ENCODE measurements at places on chromosomes 2 and 18.

DNA sequence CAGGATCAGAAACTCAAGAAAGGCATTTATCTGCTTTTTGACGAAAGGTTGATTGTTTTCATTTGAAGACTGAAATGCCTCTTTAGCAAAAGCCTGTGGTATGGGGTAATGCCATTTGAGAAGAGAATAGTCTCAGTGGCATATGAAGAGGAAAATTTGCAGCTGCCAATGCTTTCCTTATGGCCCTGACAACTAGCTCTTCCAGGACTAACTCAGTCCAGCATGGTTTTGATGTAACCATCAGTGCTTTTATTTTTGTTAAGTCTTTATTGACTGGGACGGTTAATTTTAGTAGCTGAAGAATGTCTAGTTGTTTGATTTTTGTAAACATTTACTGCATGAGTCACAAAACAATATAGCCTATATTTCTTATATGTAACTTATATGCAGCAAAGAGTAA lies 158.4 kb downstream of the LNPK start:
- no peak for DNase-seq

GRCh38 chr2:104412384-104412783 lies 441.5 kb upstream of the POU3F3 start:
- peak; percentile 55 for DNase-seq

DNA sequence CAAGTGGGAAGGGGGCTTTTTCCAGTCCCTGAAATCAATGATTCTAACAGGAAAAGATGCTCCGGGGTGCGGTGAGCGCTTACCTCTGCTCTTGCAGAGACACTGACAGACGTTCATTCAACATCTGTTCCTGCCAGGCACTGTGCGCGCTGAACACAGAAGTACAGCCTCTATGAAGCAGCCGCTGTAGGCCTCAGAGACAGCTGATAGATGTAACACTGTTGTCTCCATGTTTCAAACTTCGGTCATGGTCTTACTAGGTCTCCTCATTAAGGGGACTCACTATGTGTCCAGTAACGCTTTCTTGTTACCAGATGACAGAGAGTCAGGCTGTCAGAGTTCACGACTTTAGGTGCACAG lies 649 bp upstream of the CLIP4 start:
- no peak for DNase-seq

DNA sequence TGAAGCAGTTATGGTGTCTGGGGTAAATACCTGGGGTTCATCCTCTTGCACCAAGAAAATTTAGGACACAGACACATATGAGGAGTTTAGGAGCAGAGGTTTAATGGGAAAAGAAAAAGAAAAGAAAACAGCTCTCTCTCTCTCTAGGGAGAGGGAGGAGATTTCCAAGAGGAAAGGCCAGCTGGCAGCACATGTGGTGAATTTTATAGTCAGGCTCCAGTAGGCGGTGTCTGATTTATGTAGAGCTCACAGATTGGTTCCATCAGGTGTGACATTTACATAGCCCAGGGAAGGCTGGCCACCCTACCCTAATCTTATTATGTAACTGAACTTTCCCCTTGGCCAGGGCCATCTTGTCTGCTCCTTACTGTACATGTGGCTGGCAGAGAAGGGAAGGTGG lies 297.5 kb upstream of the RGPD4 start:
- DNase-seq, result peak; percentile 17
